Stimulated activated CD8-positive, alpha-beta memory T cell treated with anti-CD3 and anti-CD28 coated beads, Interleukin-7, amount 100 ng/mL, for 48 hours (primary cell): ENCODE measurements at places on chromosomes 12 and 14.

- no peak for DNase-seq
These were observed 223.2 kb downstream of the KTN1 start for GRCh38 chr14:55802986-55803872.

GRCh38 chr12:72267974-72268373 is 4.2 kb upstream of the TRHDE start:
- no peak for DNase-seq

GRCh38 chr12:124756166-124756565 is 107.5 kb downstream of the SCARB1 start:
- no peak for DNase-seq

GRCh38 chr14:69539631-69540410 is 34.9 kb downstream of the CCDC177 start:
- no peak for DNase-seq

- no peak for DNase-seq
These were observed 1.3 kb downstream of the MAX start for GRCh38 chr14:65100922-65101541.

GRCh38 chr14:97618917-97619690 is 821.9 kb downstream of the VRK1 start:
- DNase-seq: no peak

- no peak for DNase-seq
These were observed 30.9 kb downstream of the SLC2A3 start for GRCh38 chr12:7905071-7905470.

- no peak for DNase-seq
These were observed 20.2 kb upstream of the KIF26A start for GRCh38 chr14:104118006-104118844.

DNA sequence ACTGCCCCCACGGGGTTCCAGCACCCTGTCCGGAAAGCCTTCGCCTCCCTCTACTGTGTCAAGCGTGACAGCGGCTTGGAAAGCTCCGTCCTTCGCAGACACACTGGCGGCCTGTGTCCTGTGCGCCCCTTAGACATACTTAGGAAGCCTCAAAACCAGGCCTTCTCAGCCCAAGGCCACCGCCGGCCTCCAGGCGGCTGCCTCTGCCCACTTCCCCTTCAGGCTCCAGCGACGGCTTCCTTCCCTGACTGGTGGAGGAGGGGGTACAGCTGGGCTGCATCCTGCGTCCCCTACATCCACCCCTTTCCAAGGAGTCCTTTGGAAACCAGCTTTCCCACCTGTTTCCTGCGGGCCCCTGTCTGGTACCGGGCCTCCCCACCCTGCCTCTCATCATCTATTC is 2.5 kb upstream of the CACNA2D4 start:
- DNase-seq: no peak

- DNase-seq: no peak
These were observed 31.7 kb downstream of the FGD4 start for GRCh38 chr12:32431025-32431424.

DNA sequence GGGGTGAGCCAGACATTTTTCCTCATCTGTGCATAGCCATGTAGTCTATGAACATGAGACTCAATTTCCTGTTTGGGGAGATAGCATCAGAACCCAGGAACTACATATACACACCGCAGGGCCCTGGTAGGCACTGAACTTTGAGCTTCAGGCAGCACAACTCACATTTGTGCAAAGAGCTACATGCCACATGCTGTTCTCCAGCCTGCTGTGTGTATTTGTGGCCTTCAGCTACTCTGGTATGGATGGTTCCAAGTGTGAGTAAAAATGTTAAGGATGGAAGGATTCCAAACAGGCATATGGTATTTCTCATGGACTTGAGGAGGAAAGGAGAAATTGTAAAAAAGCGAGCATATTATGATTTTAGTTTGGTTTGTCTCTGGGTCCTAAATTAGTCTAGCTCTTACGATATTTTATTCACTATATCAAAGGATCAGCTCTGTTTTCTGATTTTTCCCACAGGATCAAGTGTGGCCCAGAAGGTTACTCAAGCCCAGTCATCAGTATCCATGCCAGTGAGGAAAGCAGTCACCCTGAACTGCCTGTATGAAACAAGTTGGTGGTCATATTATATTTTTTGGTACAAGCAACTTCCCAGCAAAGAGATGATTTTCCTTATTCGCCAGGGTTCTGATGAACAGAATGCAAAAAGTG is 422.4 kb upstream of the OR4E1 start:
- no peak for DNase-seq

DNA sequence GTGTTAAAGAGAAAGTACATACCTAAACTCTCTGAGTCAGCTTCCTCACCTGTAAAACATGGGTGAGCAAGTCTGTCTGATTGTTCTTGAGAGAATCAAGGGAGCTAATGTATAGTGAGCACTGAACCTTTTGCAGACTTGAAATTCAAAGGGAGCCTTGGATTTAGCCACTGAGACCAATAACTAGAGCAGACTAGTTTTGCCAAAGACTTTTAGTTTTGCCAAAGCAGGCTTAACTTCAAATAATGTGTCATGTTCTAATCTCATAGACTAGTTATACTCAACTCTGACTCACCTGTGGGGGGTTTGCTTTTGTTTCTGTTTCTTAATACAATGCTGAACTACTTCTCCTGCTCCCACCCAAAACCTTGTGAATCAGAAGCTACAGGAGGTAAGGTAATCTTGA is 123.7 kb downstream of the SLC25A21 start:
- no peak for DNase-seq

DNA sequence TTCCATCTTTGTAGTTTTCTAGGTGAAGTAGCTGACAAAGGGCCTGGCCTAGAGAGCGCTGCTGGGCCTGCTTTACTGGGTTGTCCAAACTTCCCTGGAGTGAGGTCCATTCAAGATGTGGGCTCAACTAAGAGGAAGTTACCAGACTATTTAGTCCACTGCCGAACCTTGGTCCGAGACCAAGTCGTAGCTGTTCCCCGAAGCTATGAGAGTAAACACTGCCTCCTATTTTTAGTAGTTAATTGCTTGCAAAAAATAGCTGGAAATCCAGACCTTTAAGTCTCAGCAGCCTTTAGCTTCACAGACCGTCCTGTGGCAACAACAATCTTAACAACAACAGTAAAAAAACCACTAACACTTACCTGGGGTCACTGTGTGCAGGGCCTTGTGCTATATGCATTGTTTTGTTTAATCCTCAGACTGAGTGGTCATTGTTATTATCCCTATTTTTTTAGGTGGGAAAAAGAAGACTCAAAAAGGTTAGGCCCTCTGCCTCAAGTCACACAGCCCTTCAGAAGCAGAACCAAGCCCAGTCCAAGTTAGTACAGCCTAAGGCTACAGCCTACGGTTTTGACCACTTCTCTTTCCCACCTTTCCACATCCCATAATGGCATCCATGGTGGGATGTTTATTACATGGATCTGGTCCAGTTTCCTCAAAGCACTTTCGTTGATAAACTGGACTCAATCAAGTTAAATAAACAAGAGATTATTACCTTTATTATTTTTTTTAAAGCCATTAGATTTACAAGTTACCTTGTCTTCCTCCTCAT is 30.6 kb downstream of the SOCS2 start:
- DNase-seq: no peak

DNA sequence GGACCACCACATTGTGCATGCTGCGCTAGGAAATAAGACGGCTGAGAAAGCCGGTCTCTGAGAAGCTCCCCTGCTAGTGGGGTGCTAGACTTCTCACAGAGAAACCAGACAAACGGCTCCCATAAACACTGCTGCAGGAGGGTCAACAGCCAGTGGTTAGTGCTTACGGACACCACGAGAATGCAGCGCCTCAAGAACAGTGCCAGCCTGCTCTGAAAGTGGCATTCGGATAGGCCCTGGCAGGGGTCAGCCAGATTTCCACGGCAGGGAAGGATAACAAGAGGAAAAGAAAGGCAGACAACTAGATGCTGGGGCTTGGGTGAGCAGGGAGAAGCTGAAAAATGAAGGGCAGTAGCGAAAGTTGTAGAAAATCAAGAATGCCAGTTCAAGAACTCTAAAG is 26.4 kb downstream of the PPTC7 start:
- no peak for DNase-seq

- DNase-seq: no peak
These were observed 472 bp downstream of the MBD6 start for GRCh38 chr12:57522887-57523705.

GRCh38 chr14:50957296-50957695 is 13.0 kb upstream of the PYGL start:
- DNase-seq: no peak

DNA sequence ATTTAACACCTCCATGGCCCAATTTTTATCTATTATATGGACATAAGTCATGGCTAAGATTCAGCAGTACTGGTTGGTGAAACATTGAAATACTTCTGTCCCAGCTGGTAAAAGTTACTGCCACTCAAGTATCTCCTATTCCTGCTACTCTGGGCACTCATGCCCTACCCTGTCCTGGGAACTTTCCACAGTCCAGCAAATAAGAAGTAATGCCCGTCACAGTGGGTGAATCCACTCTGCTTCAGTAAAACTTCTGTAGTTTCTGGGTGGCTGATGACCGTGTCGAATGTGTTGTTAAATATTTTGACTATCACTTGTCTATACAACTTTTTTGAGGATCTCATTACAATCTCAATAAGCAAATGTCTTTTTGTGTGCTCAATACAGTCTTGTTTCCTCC is 209.3 kb upstream of the IGF1 start:
- no peak for DNase-seq

DNA sequence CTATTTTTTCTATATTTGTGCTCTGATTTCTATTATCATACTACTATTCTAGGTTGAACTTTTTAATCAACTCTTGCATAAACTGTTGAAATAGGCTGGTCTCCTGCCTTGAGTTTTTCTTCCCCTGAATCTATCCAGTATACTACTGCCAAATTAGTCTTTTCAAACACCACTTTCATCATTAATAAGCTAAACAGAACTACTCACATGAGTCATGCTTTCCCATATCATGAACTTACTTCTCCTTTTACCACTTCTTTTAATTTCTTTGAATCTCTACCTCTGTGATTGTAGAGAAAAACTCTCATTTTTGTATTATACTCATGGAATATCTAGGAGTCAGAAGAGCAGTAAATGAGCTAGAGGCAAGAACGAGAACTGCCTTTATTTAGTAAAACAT is 340.3 kb upstream of the PDE3A start:
- no peak for DNase-seq

- no peak for DNase-seq
These were observed 754 bp downstream of the ZNF605 start for GRCh38 chr12:132955094-132956010.
